ENCODE measurements at places on chromosomes 4 and X.
A peak's percentile ranks its signal among the peaks of the same experiment; 100 is the strongest.

DNA sequence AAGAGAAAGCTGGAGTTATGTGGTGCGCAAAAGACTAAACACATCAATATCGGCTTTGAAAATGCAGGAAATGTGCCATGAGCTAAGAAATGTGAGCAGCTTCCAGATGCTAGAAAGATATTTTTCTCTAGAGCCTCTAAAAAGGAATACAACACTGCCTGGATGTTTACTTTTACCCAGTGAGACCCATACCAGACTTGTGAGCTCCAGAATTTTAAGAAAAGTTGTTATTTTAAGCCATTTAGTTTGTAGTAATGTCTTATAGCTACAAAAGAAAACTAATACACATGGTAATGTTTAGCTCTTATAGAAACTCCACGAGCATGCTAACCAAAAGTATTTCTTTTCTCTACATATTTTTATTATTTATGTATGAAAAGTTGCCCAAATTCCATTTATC, 1389.4 kb downstream of the C4orf33 start:
- DNase-seq, result no peak

DNA sequence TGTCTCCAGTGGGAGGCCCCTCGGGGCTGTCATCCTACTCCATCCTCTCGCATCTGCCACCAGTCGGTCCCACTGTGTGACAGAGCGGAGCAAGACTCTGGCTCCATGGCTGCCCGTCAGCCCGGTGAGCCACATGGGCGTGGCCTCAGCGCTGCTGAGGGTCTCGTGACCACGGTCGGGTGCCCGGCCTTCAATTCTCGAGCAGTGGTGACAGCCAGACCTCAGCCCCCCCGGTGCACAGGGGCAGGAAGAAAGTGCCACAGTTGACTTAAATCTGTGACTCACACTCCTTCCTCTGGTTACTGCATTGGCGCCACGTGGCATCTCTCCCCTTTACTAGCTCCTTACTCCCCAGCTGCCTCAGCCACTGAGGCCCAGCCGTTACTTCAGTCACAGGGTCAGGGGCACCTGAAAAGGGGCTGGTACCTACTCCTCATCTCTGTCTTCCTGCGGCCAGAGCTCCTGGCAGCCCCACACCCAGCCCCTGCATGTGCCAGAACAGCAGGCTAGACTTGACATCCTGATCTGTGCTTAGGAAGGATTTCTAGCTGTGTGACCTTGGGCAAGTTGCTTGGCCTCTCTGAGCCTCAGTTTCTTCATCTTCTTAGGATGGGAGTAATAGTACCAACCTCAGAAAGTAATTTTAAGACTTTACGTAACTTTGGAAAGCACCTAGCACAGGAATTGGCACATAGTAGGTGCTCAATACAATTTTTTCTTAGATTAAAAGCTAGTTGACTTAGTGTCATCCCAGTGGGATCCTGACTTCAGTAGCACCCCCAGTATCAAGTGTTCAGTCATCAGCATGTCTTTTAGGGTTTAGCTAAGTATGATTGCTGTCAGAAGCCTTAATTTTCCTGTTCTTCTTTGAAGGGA, 66.1 kb downstream of the TNIP2 start:
- DNase-seq, result peak; percentile 12

GRCh38 chrX:9587642-9588041, 122.8 kb downstream of the TBL1X start:
- DNase-seq, result no peak

DNA sequence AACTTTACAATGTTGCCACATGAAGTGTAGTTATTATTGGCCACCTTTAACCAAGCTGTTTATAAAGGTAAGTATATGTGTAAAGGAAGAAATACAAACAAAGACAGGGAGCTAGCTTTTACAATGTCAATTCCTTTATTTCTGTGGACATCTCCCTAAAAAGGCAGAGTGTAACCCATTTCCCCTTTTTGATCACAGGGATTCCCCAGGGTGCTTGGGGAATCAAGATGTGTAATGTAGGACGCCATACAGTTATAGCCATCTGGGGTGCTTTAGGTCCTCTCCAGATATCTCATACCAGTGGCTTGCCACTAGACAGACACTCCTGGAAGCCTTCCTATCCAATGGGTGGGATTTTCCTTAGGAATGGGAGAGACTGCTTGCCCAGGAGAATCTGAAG, 4.2 kb upstream of the CUL4B start:
- DNase-seq, result no peak

GRCh38 chr4:55397126-55397436, 1.3 kb downstream of the TMEM165 start:
- DNase-seq, result no peak

GRCh38 chr4:68463796-68464195, 16.5 kb downstream of the TMPRSS11E start:
- DNase-seq, result no peak

DNA sequence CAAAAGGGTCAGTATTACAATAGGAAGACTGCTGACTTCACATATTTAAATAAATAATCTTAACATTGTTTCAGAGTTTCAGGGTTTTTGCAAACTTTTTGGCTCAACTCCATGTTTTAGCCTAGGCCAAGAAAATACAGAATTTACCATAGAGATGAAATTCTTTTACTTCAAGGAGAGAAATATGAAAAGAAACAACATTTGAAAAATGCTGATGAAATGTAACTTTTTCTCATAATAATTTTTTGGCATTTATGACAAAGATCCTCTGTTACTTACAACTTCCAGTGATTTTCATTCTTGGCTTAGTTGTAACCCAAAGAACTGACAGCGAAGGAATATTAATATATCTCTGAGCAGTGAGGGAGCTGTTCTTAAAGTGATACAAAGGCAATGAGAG, 316.1 kb upstream of the EMCN start:
- no peak for DNase-seq

GRCh38 chrX:13855689-13856450, 39.0 kb upstream of the GPM6B start:
- no peak for DNase-seq

- DNase-seq, result no peak
Observed at GRCh38 chr4:163866728-163867315, 372.3 kb downstream of the TMA16 start.

GRCh38 chr4:33270403-33270802, 2550.2 kb downstream of the PCDH7 start:
- DNase-seq, result no peak

DNA sequence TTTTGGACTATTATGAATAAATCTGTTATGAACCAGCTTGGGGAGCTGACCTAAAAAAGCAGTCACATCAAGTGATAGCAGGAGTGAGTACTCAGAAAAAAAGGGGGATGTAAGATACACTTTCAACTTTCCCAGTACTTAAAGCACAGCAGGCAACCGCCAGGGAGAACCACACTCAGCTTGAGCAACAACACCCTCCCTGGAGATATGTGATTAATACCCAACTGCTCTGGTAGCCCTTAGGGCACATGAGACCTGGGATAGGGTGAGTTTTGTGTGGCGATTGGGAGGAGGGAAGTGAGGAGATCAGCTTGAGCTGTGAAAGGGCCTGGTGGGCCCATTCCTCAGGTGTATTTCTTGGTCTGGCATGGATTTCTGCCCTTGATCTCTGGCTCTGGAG, 220.3 kb upstream of the SFRP2 start:
- DNase-seq, result no peak

All from CD14-positive monocyte (primary cell).